Activated CD4-positive, alpha-beta T cell treated with anti-CD3 and anti-CD28 coated beads, Interleukin-2, amount 50 U/mL, for 1 hour (primary cell): ENCODE measurements at places on chromosomes 2 and 18.

DNA sequence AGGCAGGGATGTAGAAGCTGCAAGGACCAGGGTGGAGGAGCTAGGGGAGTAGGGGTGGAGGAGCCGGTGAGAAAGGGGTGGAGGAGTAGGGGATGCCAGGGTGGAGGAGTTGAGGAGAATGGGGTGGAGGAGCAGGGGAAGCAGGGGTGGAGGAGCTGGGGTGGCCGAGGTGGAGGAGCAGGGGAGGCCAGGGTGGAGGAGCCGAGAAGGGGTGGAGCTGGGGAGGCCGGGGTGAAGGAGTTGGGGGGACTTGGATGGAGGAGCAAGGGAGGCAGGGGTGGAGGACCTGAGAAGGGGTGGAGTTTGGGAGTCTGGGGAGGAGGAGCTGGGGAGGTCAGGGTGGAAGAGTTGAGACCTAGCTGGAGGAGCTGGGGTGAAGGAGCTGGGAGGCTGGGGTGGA, 13.3 kb downstream of the SOX11 start:
- no peak for DNase-seq

DNA sequence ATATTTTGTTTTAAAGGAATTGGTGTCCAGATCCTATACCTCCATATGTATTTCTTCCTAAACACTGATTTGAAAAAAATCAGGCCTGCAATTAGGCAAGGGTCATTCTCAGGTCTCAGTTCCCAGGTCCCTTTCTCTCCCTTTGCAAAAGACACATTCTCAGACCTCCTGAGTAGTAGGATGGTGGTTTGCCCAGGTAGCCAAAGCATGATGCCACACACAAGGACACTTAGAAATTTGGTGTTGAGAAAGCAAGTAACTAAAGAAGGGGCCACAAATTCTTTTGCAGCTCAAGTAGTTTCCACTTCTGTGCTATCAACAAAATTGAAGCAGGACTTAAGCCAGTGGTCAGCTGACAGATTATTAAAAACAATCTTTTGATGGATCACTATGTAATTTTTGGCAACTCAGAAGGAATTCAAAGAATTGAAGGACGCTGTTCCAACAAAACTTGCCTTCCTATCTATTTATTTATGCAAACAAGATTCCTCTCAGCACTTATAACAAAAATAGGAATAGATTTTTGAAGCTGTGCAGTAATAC, 6.6 kb upstream of the MYO5B start:
- no peak for DNase-seq

GRCh38 chr2:48419884-48420511, 110.0 kb upstream of the STON1 start:
- DNase-seq: no peak

GRCh38 chr18:13527730-13528129, 198.6 kb downstream of the FAM210A start:
- no peak for DNase-seq

DNA sequence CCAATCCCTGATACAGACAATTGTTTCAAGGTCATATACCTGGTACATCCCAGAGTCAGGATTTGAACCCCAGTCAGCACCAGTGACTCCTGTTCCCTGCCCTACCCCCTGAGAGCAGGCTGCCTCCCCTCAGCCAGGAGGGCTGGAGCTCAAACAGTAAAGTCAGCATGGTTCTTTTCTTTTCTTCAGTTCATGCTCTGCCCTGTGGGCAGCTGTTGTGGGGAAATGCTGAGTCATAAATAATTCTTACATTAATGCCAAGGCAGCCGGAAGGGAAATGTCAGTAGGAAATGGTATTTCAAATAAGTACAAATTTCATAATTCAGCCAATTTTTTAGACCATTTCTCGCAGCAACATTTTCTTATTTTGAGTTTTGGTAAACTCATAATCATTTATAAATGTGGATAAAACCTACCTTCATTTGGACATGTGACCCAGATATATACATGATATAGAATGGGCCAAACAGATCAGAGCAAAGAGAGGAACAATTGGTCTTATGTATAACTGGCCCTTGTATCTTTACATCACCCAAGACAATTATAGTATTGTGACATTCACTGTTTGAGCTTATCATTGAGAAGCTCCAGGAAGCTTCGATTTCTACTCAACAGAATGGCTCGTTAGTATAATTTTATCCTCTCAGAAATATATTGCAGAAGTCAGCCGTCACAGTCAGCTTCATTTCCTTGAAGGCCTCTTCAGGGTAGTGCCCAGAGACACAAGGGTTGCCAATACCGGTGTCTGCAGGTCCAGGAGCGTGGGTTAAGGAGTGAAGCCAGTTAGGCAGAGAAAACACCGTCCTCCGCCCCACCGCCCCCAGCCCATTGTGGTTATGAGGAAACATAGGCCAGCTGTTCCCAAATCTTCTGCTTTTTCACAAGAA, 28.0 kb upstream of the SCYGR1 start:
- no peak for DNase-seq

GRCh38 chr2:188293601-188294351, 2.1 kb downstream of the GULP1 start:
- no peak for DNase-seq

DNA sequence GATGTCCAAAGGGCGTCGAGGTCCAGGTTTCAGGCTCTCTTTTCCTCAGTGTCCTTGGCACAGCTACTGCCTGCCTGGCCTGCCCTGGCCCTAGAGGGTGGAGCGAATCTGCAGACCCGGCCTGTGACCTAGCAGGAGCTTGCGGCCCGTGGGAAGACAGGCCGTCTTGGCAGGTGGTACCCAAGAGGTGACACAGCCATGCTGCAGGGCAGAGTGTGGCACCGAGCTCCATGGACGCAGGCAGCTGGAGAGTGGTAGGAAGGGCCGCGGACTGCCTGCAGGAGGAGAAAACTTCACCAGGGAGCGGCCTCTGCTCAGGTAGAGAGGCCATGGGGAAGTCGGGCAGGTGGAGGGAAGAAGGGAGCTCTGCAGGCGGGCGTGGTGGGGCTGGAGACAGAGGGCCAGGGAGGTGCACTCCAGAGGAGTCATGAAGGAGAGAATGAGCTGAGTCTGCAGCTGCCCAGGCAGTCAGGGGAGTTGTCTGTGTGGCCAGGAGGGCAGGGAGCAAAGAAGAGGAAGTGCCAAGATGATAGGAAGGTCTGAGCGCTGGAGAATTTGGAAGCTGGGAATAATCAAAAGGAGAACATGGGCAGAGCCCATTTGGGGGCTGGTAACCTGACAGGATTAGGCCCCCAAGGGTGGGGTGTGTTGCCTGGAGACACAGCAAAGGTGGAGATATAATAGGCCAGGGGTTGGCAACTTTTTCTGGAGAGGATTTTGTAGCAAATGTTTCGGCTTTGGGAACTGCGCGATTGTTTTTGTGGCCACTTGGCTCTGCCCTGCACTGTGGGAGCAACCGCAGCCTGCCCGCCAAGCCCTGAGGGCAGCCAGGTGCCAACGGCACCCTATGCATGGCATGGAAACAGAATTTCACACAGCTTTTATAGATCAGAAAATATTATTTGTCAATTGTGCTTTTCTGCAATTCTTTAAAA, 154.4 kb upstream of the PXDN start:
- no peak for DNase-seq

DNA sequence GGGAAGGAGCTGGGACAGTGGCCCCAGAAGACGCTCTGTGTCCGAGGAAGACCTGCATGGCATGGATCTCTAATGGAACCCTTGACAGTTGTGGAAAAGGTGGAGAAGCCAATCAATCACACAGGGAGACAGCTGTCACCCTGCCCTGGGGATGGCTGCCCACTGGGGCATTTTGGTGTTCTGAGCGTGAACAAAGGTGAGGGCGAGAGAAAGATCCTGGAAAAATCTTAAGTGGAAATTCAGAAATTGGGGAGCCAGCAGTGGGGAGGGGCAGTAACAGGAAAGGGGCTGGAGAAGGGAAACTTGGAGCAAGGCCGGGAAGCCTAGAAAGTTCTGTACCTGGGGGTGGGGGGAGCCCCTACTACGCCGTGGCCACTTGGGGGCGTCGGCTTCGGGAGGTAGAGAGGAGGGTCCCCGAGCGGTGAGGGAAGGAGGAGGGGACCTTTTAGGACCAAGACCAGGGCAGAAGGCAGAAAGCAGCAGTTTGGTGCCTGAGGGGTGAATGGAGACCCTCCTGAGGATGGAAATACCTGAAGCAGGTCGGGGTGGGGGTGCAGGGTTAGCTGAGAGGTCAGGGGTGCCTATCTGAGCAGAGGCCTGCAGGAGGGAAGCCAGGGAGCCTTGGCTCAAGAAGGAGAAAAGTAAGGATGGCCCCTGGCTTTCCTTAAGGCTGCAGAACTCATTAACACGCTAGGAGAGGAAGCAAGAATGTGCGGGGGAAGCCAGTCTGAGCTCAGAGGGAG, 30.0 kb downstream of the NGEF start:
- DNase-seq: no peak

DNA sequence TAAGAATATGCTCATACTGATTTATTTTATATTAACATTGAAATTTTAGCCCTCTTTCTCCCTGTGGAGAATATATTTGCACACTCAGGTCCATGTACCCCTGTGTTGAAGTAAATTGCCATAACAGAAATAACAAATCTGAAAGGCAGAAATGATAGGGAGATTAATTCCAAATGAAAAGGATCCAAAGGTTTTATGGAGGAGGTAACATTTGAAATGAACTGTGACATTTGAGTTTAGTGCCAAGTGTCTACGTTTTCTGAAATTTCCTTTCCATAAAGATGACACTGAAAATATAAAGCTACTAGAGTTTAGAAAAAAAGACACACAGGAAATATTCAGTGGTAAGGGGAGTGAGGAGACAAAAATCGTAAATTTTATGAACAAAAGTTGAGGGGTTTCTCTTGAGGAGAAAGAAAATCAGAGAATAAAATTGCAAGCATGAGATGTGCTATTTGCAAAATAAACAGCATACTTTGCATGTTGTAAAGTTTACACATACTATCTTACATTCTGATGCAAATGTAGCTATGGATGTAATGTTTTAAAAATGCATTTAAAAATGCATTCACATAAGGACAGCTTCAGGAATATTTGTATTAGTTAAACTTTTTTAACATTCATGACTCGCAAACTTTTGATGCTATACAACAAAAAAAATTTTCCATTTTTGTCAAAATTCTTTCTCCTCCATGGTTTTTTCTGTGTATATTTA, 69.5 kb downstream of the BAZ2B start:
- no peak for DNase-seq

DNA sequence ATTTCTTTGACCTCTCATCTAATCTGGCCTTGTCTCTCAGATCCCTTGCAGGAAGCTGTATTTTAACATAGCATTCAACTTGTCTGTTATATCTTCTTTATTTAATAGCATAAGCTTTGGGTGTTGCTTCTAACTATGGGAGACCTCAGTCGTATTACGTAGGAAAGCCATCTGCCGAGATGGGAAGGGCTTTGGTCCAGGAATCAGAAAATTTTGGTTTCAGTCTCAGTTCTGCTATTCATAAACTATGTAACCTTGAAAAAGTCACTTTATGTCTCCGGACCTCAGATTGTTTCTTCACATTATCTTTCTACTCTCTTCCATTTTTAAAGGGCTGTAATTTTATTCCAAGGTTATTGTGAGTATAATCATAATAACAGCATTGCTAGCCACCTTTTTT, 297.7 kb downstream of the SATB2 start:
- DNase-seq: no peak

DNA sequence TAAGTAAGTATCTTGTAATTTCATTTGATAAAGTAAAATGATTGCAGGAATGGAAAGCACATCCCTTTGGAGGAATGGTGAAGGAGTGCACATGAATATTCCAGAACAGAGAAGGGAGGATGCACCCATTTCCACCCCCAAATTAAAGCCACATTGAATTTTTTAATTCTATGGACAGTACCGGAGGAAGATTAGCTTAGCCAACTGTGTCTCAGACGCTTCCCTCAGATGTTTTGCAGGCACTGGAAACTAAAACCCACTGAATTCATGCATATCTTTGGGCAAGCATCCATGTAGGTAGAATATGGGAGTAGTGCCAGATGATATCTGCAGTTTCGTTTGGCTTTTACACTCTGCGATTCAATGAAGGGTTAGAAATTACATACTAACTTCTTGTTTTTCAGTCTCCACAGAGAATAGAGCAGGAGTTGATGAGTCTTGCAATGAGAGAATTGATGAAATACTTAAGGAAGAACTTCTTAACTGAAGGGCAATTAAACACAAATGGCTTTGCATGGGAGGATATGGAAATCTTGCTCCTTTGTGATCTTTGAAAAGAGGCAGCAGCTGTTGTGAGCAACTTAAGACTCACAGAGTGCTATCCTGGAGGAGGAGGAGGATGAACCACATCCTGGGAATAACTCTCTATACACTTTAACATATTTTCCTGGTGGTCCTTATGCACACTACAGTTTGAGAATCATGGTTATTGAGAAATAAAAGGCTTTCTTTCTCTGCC, 71.7 kb upstream of the MYO3B start:
- DNase-seq: no peak

DNA sequence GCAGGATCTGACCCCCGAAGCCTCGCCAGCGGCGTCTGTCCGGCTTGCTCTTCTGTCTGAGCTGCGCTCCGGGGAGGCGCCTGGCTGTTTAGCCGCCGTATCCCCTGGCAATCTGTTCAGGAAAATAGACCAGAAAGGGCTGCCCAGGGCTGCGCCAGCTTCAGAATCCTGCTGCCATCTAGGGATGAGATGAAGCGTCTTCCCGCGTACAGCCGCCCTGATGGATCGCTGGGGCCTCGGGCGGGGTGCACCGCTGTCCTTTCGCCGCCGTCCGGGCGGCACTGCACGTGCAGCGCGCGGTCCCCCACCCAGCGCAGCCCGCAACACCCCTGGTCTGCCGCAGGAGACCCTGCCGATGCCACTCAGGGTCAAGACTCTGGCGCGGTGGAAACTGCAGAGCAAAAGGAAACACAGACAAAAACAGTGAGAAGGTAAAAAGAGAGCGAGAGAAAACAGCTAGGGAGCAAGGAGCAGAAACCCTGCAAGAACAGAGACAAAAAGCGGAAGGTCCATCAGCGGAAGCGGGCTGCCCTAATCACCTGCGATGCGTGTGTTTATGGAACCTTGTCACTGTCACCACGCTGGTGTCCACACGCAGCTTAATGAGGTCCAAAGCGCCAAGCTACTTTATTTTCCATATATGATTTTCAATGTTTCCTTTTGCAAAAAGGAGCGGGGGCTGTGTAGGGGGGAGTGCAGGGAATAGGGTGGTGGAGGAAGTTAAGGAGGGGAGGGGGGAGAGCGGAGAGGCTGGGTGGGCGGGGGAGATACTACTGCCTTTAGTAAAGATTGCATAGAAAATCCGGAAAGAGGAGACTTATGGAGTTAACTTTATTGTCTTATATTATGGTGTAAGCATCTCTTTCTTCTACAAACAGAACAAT, 2113.3 kb upstream of the PIK3C3 start:
- DNase-seq: no peak

DNA sequence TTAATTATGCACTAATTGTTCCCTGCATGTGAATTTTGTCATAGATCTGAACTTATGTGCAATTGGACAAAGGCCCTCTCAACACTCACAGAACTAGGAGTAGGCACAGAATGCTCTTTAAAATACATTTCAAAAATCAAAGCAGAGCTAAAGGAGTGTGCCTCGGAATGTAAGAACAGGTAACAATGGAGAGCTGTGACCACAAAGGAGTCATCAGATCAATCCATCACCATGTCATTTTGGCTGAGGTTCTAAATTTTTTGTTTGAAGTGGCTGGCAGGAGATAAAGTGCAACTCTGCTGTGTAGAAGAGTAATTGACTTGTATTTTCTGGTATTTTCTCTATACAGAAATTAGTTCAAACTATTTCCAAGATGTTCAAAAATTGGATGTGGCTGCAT, 155.4 kb downstream of the NRP2 start:
- no peak for DNase-seq
